ENCODE measurements at places on chromosomes 6 and 20.

DNA sequence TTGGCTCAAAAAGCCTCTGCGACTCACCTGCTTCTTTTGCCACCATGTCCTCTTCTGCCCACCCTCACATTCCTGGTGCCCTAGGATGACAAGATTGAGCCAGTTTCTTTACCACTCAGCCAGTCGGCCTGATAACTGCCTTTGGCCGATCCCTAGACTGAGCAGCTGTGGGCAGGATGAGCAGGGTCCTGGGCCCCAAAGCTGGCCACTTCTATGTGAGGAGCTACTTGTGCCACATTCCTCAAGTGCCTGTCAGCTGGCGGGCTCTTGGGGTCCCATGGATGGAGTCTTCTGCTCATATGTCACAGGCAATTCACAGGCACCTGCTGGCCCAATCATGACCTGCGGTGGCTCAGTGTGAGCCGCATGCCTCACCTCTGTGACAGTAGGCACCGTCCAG, 16.5 kb downstream of the DYNLRB1 start:
- DNase-seq: no peak

GRCh38 chr6:88890394-88890793, 73.0 kb downstream of the RNGTT start:
- no peak for DNase-seq

DNA sequence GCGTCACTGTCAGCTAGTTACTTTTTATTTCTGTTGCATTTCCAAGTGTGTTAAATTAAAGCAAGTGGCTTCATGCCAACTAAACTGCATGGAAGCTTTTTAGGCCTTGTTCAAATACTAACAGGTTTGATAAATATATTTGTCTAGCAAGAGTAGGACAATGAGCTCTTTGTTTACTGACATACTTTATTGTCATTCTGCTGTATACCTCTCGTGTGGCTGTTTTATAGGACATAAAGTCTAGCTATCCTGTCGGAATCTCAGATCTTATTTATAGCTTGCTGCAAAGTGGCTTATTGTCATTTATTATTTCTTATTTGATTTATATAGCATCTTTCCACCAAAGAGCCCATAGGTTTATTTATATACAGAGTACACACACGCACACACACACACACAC, 711.1 kb downstream of the KIF16B start:
- no peak for DNase-seq

DNA sequence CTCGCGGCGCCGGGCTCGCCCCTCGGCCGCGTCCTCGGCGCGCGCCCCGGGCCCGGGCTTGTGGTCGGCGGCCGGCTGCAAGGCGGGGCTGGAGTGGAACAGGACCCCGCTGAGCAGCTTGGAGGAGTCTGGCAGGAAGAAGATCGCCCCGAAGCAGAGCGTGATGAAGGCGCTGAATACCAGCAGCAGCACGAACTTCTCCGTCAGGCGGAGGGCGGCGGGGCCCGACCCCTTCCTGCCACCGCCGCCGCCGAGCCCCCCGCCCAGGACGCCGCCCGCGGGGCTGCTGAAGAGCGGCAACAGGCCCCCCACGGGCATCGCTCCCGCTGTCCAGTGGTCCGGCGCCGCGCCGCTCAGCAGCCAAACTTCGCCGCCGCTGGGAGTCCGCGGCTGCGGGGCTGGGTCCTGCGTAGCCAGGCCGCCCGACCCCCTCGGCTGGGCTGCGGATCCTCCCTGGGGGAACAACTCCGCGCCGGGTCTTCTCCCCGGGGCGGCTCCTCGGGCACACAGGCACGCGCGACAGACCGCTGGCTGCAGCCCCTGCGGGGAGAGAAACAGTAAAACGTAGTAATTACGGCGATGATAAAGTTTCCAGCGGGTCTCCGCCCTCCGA, 707 bp downstream of the MAN1A1 start:
- DNase-seq: no peak

- no peak for DNase-seq
These were observed 99.9 kb upstream of the RIN2 start for GRCh38 chr20:19658137-19658536.

GRCh38 chr20:43331906-43332305, 125.8 kb upstream of the SRSF6 start:
- no peak for DNase-seq

DNA sequence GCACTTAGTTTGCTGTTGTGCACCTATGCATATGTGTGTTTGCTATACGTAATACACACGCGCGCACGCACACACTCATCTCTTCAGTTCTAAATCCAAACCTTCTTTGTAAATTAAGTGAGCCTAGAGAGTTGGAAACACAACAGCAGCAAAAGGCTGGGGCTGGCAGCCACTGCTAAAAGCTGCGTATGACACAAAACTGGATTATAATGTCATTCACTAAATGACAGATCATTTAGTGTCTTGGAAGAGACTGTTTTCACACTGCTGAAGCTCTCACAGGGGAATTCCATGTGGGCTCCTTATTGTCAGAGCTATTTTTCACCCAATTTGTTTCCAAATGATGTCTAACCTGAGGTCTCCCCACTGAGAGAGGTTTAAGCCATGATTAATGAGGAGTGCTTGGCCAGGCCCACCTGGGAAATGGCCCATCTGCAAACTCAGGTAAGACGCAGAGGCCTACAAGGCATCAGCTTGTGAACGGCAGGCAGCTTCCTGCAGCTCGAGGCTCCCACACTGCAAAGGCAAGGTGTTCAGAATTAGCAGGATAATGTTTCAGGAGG, 94.2 kb downstream of the OLIG3 start:
- DNase-seq: no peak

GRCh38 chr6:152457949-152458624, 179.1 kb downstream of the SYNE1 start:
- DNase-seq: no peak

- no peak for DNase-seq
These were observed 86.1 kb upstream of the CD83 start for GRCh38 chr6:14031516-14031915.

DNA sequence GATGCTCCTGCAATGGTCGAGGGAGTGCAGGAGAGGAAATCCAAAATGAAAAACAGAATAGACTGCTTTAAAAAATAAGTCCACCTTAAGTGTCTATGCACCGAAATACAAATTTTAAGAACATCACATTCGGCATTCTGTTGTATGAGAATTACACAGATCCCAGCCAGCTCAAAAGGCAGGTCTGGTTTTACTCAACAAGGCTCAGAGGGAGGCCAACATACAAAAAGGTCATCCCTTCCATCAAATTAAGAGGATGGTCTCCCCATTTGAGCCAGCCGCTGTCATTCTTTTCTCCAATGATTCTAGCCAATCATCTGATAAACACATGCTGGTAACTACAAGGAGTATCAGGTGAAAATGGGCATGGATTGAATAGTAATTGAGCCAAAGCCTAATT, 7.9 kb downstream of the ATXN1 start:
- no peak for DNase-seq

GRCh38 chr6:153160221-153160620, 29.1 kb upstream of the RGS17 start:
- no peak for DNase-seq

DNA sequence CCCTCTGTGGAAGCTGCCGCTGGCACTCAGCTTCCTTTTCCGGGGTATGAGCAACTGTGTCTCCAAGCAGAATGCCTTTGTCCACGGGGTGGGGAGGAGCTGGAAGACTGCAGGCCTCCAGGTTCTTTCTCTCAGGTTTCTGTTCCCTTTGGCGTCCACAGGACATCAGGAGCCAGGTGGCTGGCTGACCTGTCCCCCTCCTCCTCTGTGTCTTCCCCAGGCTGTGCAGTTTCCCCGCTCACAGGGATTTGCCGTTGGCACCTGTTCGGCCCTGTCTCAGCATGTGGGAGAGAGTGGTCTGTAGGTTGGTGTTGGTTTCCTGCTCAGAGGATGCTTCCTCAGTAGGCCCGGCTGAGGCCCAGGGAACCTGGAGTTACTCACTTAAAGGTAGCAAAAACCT, 43.5 kb downstream of the CDS2 start:
- no peak for DNase-seq

- no peak for DNase-seq
These were observed 4.3 kb downstream of the MTCL3 start for GRCh38 chr6:127514773-127515227.

GRCh38 chr20:64199395-64199794, 35.1 kb downstream of the MYT1 start:
- no peak for DNase-seq

- no peak for DNase-seq
These were observed 452.0 kb downstream of the EPHA7 start for GRCh38 chr6:92967362-92967761.

DNA sequence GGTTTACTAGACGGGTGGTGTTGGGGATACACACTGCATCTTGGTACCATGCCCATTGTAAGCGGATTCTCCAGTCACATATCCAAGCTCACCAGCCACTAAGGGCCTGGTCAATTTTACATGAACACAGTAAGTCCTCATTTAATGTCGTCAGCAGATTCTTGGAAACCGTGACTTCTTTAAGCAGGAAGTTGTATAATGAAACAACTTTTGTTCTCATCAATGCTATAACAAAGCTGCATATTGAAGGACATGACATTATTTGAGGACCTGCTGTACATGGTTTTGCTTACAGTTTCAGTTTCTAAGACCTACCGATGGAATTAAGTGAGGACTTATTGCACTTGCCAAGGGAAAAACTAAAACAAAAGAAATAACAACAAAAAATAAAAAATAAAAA, 295.6 kb downstream of the SYNE1 start:
- no peak for DNase-seq

DNA sequence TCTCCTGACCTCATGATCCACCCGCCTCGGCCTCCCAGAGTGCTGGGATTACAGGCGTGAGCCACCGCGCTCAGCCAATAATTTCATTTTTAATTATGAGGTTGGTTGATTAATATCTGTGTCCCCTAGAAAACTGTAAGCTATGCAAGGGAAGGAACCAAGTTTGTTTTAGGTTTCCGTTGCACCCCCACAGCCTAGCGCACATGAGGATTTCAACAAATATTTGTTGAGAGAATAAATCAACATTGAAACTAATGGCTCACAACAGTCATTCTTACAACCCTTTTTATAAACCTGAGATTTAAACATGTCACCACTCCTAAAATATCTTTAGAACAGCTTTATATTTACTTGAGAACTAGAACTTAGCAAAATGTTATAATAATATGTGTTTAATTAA, 114.0 kb upstream of the CARMIL1 start:
- DNase-seq: no peak

DNA sequence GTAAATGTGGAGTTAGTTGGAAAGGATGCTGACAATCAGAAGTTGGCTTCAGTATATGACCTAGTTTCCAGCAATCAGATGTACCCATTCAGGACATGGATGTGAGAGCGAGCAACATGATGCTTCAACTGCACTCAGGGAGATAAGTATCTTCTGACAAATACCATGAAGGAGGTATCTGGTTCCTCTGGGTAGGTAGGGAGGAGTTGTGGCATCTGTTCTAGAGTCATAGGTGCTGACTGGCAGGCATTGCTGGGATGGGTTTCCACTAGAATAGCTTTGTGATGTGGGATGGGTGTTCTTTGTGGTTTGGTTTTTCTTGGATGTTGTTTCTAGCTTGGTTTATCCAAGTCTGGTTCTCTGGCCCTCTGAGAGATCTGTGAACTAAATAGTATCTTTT, 3.9 kb upstream of the REV3L start:
- DNase-seq: no peak

DNA sequence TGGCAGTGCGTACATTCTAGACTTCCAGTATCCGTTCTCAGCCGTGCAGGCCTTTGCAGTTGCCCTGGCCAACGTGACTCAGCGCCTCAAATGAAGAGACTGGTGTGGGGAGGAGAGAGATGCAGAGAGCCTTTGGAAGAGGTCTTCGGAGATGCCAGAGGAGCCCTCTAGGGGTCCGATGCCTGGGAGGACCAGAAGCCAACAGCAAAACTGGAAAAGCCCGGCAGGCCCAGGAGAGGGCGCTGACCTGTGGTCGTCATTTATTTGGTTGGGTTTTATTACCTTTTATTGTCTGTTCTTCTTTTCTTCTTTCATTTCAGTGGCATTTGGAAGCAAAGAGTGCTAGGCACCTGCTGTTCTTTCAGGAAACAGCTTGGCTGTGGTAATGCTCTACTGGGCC, 53.3 kb upstream of the TMEM181 start:
- no peak for DNase-seq

- DNase-seq: no peak
These were observed 65.2 kb downstream of the GTF2H5 start for GRCh38 chr6:158233214-158233795.

GRCh38 chr6:82687855-82688254, 324.2 kb downstream of the TPBG start:
- no peak for DNase-seq

DNA sequence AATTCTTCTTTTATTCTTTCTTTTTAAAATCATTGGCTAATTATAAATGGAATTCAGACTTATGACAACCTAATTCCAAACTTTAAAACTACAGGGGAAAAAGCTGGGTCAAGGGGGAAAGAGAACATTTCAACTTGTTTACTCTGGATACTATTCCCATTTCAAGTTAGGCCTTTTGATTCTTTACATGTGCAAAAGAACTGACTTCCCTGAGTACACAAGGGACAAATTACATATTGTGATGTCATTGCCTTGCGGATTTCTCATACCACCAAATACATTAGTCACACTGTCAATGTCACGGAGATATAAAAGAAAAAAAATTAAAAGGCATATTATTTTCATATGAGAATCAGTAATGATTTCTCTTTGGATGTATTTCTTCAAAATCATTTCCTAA, 96.5 kb upstream of the TBX18 start:
- no peak for DNase-seq

DNA sequence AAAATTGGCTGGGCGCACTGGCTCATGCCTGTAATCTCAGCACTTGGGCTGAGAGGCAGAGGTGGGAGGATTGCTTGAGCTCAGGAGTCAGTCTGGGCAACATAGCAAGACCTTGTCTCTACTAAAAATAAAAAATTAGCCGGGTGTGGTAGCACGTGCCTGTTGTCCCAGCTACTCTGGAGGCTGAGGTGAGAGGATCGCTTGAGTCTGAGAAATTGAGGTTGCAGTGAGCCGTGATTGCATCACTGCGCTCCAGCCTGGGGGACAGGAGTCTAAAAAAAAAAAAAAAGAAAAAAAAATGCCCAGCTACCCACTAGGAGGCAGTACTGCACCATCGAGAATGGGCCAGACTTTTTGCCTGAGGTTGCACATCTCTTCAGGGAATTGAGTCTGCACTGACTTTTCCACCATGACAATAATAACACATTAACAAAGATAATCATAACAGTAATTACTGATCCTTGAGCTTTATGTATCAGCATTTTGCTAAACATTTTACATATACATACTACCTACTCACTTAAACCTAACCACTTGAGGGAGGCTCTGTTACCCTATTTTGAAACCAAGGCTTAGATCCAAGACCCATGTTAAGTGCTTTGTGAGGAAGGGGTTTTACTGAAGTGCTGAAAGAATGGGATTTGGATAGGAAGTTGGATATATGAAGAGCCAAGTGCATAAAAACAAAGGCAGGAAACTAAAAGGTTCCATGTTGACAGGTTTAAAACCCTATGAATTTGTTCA, 21.0 kb downstream of the SRSF3 start:
- no peak for DNase-seq

- DNase-seq: no peak
These were observed 5.5 kb downstream of the BMP7 start for GRCh38 chr20:57260934-57261333.

DNA sequence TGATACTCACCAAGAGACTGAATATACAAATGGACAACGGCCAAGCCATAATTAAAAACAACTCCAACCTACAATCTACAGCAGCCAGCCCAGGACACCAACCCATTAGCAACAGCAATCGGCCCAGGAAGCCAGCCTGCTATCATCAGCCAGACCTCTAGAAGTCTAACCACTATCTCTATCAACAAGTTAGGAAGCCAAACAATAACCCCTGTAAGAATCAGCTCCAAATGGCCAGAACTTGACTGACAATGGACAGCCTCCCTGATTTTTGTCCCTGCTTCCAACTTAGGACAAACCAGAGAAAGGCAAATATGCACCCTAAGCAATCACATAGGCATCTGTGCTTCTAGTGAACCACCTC, 511.8 kb upstream of the JARID2 start:
- no peak for DNase-seq
